ENCODE measurements at places on chromosomes 4 and X.

GRCh38 chrX:101659601-101660063 is at the start of gene ARMCX2:
ARMCX2 (minus strand) TSS chrX:101659850; CDS start chrX:101657588, 2,262 bp downstream.
- peak; percentile 0 for DNase-seq

DNA sequence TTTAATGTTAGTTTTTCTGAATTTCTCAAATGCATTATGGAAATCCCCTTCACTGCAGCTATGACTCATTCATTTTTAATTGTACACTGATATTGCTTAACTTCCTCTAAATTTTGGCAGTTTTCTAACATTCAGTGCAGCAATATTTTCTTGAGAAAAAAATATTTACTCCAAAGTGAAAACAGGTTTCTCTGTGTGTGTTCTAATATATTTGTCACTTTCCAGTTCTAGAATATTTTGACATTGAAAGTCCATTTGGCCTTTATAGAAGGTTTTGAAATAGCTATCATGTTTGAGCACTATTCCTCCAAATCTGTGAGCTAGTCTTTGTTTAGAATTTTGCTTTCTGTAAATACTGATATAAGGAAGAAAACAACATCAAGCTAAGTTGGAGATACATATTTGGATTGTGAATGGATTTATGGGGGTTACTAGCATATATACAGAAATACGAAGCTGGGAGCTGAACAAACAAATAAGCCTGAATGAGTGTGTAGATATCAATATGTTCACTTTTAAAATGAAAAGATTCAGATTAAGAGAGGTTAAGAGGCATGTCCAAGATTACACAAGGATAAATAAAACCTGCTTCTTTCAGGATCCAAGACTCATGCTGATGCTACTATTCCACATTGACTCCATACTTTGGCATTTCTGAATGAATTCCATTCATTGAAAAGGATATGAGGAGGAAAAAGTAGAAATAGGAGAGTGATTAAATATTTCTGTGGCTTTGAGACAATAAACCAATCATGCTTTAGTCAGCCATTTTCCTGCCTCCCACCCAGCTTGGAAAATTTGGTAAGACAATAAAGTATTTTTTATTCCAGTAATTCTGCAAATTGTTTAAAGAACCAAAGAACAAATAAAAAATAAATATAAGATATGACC is 57.3 kb upstream of the SLIT2 start:
- DNase-seq, result no peak

- no peak for DNase-seq
Measured at GRCh38 chr4:47798165-47798564, 39.7 kb downstream of the CORIN start.

DNA sequence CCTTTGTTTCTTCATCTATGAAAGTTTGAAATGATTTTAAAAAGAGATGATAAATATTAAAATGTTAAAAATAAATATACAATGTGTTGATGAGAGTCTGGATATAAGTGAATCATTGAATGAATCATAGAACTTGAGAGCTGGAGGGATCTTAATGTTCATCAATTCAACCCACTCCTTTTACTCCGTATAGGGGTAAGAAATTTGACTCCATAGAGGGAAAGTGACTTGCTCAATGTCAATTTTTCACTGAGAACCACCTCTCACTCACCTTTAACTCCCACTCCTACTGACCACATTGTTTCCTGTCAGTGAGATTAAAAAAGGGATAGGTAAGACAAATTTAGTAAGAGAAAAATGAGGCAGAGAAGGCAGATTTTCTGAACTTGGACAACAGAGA is 557.2 kb upstream of the GRIA3 start:
- no peak for DNase-seq

- no peak for DNase-seq
Measured at GRCh38 chrX:106177106-106177981, 9.2 kb downstream of the PWWP3B start.

- no peak for DNase-seq
Measured at GRCh38 chrX:95539041-95539440, 1145.6 kb upstream of the DIAPH2 start.

DNA sequence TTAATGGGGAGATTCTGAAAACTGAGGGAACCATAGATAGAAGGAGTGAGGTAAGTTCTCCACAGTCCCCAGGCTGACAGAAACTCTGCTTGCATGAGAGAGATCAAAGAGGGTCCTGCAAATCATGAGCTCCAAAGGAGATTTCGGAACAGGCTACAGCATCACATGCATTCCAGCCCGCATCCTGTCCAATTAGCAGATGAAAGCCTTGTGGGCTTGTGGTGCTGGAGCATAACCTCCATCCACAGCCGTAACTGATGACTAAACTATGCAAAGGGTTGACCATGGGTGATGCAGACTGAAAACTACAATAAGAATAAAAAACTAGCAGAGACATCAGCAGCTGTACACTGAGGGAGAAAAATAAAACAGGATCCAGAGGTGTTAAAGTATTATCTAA is 654.5 kb downstream of the TLL1 start:
- no peak for DNase-seq

GRCh38 chr4:26069218-26069617 is 155.2 kb downstream of the SMIM20 start:
- DNase-seq, result no peak

- no peak for DNase-seq
Measured at GRCh38 chr4:99857307-99857706, 36.9 kb downstream of the LAMTOR3 start.

DNA sequence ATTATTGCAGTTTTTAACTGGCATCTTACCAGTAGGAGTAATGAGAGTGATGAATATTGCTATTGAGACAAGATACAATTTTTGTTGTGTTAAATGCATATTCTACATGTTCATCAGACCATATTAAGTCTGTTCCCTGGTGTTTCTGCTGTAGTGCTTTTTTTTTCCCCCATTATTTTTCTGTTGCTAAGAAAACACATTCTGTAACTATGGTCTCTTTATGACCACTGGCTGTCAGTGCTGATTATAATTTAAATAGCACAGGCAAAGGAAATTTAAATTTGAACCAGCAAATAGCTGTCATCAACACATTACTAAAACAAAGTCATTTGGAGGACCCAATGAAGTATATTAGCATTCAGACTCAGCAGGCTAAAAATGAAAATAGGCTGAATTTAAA is 98.3 kb upstream of the ANKRD50 start:
- no peak for DNase-seq

DNA sequence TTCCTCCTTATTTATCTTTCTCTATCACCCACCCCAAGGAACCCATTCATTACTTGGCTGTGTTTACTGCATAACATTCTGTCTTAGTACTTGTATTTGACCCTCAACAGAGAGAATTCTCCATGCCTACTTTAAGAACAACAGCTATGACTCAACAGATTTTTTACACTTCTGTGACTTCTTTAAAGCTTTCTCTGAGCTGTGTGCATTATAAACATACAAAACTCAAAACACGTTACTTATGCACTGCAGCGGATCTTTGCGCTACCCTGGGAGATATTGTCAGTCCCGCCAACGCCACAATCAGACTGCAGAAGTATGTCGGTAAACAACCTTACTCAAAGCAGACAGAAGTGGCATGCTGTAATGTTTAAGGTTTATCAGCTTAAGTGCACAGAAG is 35.1 kb downstream of the PRKX start:
- DNase-seq, result no peak

DNA sequence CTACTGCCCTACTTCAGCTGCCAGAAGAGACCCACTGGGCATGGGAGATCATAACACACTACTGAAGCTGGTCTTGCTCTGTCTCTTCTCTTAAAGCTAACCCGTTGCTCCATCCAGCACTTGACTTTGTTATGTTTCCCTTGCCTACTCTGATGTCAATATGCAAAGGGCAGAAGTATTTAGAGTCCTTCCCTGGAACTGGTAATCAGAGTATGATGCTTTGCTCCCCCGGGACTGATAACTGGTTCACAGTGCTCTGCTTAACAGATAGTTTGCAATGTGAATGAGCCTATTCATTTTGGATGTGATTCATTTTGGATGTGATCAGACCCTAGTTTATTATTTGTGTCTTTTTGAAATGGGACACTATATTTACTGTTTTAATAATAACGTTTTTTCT is 12.3 kb upstream of the UCP1 start:
- no peak for DNase-seq

GRCh38 chr4:94256144-94256783 is 48.6 kb downstream of the SMARCAD1 start:
- no peak for DNase-seq

DNA sequence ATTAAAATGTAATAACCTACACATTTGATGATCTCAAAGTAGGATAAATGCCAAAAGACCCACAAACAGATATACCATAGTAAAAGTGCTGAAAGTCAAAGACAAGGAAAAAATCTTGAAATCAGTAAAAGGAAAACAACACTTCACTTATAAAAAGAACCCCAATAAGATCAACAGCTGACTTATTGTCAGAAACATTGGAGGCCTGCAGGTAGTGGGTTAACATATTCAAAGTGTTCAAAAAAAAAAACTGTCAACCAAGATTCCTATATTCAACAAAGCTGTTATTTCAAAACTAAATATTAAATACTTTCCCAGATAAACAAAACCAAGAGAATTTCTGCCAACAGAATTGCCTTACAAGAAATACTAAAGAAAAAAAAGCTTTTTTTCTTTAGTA is 347.1 kb downstream of the GUCY2F start:
- DNase-seq, result no peak

- no peak for DNase-seq
Measured at GRCh38 chr4:114684462-114684861, 85.9 kb downstream of the UGT8 start.

Measured in CD4-positive, alpha-beta T cell treated with Interleukin-15 for 4 hours (primary cell).